ENCODE measurements at places on chromosomes 13 and 19.

GRCh38 chr19:40193587-40193849, 2.3 kb downstream of the MAP3K10 start:
- no peak for DNase-seq

GRCh38 chr13:105336706-105337576, 1198.5 kb downstream of the EFNB2 start:
- no peak for DNase-seq

DNA sequence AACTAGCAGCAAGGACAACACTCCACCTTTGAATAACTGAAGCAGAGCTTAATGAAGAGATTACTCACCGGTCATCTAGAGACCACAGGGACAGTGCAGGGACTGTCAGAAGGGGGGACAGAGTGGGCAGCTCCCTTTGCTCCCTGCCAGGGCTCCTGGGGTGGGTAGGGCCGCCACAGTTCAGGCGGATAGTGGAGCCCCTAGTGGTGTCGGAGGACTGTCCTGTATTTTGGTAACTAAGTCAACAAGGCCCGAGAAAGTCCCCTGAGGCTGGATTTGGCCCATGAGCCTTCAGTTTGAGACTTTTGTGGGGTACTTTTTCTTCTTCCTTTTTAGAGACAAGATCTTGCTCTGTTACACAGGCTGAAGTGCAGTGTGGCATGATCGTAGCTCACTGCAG, 44.6 kb downstream of the GJA3 start:
- DNase-seq = no peak

DNA sequence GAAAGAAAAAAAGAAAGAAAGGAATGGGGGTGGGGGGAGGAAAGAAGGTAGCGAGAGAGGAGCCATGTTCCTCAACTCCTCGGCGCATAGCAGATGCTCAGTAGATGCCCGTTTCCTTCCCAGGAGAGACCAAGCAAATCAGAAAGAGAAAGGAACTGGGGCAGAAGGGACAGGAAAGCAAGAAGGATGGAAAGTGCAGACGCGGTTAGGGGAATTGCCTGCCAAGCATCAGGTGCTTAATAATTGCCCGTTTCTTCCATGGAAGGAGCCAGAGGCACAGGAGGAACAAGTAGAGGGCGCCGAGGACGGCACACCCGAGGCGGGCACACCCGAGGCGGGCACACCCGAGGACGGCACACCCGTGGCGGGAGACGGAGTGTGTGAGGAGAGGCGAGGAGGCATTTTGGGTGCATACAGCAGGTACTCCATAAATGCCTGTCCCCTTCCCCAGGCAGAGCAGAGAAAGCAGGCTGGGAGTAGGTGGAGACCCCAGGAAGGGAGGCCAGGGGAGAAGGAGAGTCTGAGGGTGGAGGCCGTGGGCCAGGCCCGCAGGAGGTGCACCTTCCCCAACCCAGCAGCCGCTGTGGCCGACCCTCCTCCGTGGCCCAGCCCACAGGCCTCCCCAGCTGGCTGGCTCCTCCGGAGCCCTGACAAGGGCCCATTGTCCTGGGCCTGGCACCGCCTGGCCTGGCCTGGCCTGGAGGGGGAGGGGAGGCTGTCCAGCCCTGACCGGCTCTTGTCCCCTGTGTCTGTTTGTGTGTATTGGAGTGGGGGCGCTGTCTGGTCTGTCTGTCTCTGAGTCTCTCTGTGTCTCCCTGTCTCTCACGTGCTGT, 14.6 kb downstream of the JOSD2 start:
- DNase-seq = no peak

- no peak for DNase-seq
Measured at GRCh38 chr13:75645141-75645540, 9.0 kb downstream of the LMO7 start.

- DNase-seq = no peak
Measured at GRCh38 chr13:39503048-39503447, 99.9 kb downstream of the LHFPL6 start.

GRCh38 chr19:1252821-1253513, 4.6 kb downstream of the MIDN start:
- peak; percentile 75 for DNase-seq

GRCh38 chr19:18669524-18669817, 14.0 kb upstream of the CRTC1 start:
- no peak for DNase-seq

GRCh38 chr19:49808711-49809159, 4.4 kb downstream of the FUZ start:
- DNase-seq = peak; percentile 95

DNA sequence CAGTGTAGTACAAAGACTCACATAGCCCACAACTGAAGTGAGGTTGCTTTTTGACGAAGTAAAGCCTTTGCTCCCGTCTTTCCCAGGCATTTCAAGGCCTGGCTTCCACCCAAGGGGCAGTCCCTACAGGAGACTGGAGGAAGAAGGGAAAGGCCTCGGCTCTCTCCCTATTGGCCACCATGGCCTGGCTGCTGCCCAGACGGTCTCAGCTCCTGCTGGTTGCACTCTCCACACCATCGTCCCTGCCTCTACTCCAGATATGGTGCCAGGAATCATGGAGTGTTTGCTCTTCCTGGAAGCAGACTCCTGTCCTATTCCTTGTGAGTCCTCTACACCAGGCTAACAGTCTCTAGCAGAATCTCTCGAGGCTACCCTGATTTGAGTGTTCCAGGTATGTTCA, 124.1 kb upstream of the UQCRFS1 start:
- DNase-seq = peak; percentile 0

DNA sequence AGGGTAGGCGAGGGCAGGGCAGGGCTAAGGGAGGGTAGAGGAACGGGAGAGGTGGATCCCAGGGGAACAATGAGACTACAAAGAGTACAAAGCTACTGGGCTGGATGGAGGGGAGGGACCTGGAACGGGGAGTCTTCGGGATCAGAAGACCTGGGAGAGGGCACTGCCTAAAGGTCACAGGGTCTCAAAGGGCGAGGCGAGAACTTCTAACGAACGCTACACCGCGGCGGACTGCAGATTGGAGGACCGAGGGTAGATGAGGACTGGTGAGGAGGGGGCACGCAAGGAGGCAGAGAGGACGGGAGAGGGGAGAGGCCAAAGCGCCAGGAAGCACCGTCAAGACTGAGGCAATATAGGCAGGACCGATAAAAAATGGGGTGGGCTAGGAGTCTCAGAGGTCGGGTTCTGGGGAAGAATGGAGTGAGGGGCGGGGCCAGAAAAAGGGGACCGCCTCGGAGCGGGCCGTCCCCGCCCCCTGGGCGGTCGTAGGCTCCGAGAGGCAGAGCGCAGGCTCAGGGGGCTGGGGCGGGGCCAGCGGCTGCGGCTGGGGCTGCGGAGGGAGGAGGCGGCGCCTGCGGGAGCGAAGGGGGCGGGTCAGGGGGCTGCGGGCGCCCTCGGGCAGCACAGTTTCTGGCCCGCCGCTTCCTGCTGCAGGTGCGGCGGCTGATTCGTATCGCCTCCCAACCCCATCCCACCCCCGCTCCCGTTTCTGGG, 1.3 kb upstream of the KCNC3 start:
- DNase-seq = peak; percentile 92

DNA sequence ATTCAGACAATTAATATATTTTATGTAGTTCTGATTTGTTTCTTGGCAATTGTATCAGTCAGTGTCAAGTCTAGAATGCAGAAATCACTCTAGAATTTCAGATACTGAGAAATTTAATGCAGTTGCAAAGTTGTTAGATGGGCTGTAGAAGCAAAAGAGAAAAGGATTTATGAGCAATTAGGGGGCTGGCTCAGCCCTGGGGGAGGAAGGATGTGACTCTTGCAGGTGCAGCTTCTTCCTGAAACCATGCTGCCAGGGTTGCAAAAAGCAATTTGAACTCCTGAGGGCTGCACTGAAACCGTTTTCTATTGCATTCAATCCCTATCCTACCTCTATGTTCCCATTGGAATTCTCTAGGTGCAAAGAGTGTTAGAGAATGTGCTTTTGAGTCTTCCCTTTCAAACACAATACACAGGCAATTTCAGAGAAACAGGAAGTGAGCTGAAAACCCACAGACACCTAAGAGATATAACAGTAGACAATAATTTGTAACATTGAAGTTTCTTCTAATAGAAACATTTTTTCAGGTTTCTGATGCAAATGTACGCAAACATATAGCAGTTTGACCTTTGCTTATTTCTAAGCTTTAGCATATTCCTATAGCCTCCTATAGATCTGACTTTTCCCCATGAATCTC, 814.7 kb upstream of the ATXN8OS start:
- DNase-seq = no peak

GRCh38 chr19:1094655-1094977, 559 bp downstream of the POLR2E start:
- no peak for DNase-seq

DNA sequence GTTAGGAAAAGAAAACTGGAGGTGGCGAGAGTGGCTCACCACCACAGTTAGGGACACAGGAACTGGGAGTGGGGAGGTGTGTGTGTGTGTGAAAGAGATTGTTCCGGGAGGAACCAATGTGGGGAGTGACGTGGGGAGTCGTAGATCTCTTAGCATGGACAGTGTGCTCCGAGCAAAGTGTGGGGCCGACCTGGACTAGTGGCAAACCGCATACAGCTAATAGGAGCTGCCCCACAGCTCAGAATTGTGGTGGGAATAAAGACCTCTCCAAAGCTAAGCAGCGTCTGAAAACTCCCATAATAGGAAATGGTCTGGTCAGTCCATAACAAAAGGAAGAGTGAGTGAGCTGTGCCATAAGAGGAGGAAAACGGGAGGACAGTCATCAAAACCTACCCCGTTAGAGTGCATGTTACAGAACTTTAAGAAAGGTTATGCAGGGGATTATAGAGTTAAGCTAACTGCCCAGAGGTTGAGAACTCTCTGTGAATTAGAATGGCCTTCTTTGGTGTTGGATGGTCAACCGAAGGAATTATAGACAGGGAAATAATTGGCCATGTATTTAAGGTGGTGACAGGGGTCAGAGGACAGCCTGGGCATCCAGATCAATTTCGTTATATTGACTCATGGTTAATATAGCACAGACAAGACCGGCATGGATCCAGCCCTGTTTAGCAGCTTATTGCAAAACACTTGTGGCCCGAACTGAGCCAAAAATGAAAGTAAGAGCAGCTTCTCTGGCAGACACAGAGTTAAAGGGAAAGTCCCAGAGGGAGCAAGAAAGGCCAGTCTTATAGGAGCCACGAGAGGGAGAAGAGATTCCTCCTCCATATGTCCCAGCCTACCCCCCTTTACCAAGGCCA, 8.9 kb upstream of the SLC15A1 start:
- DNase-seq = peak; percentile 70

GRCh38 chr13:42367831-42368230, 95.9 kb downstream of the AKAP11 start:
- no peak for DNase-seq

DNA sequence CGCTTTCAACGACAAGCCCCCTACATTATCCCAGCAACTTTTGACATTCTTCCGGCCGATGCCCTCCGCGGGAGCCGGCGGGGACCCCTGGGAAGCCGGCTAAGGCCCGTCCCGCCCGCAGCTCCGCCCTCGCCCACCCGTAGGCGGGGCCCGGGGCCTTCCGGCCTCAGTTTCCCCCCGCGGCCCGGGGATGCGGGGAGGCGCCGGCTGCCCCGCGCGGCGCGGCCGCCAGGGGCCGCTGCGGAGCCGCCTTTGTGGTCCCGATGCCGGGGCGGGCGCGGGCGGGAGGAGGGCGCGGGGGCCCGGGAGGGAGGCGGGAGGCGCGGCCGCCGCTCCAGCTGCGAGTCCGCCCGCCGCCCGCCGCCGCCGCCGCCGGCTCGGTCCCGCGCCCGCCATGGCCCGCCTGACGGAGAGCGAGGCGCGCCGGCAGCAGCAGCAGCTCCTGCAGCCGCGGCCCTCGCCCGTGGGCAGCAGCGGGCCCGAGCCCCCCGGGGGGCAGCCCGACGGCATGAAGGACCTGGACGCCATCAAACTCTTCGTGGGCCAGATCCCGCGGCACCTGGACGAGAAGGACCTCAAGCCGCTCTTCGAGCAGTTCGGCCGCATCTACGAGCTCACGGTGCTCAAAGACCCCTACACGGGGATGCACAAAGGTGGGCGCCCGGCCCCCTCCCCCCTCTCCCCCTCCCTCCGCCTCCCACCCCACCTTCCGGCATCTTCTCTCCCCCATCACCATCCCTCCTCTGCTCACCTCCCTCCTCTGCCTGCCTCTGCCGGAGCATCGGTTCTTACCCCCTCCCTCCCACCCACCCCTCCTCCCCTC, at the start of gene CELF5:
TSS of gene CELF5 (plus strand) at position 316 of the 823 bp plus-strand sequence. CDS start at position 395, 79 bp downstream.
- DNase-seq = peak; percentile 94

GRCh38 chr19:18653853-18654252, 17.0 kb downstream of the KLHL26 start:
- DNase-seq = no peak

DNA sequence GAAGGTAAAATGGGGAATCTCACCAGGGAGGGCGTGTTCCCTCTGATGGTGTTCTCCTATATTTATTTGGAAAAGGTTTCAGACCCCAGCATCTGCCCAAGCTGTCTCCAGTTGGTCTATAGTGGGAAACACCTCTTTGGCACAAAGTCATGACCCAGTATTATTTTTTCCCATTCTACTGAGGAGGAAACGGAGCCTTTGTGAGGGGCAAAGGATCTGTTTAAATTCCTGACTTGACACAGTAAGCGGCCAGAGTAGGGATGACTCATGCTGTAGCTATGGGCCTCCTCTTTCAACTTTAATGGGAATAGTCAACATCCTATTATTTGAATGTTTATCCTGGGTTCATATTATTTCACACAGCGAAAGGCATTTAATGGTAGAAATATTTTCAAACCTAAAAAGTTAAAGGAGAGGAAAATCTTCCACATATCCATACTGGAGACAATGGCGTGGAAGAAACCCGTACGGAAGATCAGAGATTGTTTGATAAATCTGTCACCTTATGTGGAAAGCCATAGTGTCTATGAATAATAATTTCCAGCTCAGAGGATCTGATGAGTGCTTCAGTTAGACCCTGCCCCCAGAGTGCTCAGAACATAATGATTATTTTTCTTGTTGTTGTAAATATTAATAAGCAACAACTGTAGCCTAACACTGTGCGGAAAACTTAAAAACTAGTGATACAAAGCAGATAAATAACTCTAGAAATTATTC, 126.0 kb downstream of the FOXO1 start:
- no peak for DNase-seq

GRCh38 chr19:1671716-1672037, 19.3 kb upstream of the TCF3 start:
- DNase-seq = peak; percentile 79

- DNase-seq = no peak
Measured at GRCh38 chr13:85693889-85694511, 105.2 kb downstream of the SLITRK6 start.

GRCh38 chr13:38530492-38530891, 156.4 kb upstream of the FREM2 start:
- peak; percentile 8 for DNase-seq

DNA sequence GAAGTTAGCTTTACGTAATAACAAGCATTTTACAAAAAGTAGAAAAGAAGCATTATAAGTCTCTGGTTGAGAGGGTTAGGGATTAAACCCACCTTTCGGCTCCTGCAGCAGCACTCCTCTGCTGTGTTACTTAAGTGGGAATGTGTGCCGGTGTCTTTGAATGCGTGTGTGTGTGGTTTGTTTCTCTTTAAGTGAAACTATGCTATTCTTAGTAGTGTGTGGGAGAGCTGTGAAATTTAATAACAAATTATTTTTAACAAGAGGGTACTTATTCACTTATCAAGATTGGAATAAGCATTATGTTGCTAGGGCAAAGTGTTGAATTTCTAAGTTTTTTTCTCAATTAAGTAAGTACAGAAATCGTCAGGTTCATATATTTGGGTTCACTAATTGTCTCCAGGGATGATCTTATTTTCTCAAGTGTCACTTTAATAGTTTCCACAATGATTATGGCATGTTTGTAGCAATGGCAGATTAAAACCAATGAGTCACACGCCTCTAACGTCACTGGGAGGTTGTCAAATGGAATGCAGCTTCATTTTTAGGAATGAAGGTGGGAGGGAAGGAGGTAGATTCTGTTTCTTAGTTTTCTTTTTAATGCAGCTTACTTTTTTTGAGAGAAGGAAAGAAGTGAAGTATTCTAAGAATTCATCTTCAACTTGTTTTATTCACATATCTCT, 151.3 kb downstream of the LMO7 start:
- no peak for DNase-seq

- no peak for DNase-seq
Measured at GRCh38 chr13:51321836-51322235, 17.7 kb upstream of the SERPINE3 start.

All from GM20000 (cell line).